COLO829 (cell line): ENCODE measurements at places on chromosomes 5 and 9.

GRCh38 chr5:128271859-128272464 is 188.4 kb downstream of the SLC12A2 start:
- DNase-seq, result peak; percentile 32

DNA sequence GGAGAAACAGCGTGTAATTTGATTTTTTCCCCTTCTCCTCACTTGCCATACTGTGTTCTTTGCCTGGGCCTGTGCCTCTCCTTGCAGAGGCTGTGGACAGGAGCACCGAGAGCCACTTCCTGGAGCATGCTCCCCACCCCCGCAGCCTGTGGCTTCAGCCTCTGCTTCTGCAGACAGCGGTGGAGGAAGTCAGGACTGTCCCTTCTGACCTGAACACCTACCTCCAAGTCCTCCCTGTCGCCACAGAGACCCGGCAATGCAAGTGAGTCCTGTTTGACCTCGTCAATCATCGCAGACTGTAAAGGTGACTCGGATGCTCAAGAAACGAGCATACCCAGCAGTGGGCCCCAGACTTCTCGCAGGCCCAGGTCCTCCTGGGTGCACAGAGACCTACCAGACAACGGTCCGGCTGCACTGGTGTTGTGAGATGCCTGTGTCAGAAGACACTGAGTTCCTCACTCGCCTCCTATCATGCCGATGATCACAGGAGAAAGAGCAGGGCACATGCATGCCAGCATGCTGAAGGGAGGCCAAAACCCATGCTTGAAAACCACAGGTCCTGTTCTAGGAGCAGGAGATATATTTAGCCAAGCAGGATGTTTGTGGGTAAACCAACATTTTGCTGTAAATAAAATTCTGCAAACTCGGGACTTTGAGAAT is 198.8 kb downstream of the AUH start:
- no peak for DNase-seq

GRCh38 chr5:97102010-97102470 is 40.4 kb downstream of the LIX1 start:
- DNase-seq, result no peak

GRCh38 chr5:61333954-61334867 is 2.2 kb downstream of the ZSWIM6 start:
- DNase-seq, result no peak

DNA sequence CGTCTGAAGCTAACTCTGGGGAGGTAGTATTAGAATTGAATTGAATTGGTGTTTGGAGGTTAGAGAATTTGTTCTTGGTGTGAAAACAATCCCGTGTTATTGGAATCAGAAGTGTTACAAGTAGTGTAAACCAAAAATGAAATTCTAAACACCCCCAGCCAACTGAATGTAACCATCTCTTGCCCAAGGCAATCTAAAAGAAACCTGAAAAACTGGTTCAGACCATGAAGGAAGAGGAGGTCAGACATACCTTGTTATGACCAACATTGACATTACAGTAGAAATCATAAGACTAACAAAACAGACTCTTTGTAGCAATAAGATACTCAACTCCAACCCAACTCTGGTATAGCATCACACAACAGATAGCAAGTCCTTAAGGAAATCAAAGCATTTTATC is 159.0 kb downstream of the TUSC1 start:
- no peak for DNase-seq

- DNase-seq, result no peak
Observed at GRCh38 chr9:93107825-93108161, 11.8 kb downstream of the CARD19 start.

DNA sequence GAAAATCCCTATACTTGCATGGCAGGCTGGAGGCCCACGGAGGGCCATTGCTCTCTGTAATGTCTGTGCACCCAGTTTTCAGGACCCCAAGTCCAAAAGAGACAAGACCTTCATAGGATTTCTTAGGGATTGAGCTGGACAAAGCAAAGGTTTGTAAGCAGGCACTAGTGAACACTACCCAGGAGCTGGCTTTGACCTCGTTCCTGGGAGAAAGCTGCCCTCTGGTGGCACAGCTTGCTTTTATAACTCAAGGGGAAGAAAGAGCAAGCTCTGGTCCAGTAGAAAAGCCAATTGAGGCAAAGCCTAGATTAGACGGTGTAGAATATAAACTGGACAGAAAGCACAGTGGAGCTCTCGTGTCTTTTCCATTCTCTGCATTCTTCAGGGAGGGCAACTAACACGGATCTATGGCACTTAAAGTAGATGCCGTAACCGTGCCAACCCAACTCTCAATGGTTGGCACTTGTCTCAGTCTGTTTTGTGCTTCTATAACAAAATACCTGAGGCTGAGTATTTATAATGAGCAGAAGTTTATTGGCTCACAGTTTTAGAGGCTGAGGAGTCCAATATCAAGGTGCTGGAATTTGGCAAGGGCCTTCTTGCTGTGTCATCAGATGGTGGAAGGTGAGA is 7.9 kb downstream of the GABRP start:
- peak; percentile 60 for DNase-seq

DNA sequence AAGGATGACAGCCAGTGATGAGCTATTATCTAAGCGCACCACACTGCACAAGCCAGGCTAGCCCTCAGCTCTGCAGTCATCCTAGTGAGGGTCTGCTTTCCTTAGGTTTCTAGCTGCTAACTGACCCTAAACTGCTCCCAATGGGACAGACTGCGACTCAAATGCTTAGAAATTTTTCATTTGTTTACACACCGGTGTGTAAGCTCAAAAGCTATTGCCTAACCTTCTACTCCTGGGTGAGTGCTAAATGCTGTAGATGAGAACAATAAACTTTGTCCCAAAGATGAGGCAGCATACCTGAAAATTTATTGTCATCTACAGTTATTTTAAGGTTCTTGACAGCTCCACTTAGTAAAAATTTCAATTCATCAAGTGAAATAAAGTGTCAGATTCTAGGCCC is 311.4 kb downstream of the TMEM167A start:
- no peak for DNase-seq

DNA sequence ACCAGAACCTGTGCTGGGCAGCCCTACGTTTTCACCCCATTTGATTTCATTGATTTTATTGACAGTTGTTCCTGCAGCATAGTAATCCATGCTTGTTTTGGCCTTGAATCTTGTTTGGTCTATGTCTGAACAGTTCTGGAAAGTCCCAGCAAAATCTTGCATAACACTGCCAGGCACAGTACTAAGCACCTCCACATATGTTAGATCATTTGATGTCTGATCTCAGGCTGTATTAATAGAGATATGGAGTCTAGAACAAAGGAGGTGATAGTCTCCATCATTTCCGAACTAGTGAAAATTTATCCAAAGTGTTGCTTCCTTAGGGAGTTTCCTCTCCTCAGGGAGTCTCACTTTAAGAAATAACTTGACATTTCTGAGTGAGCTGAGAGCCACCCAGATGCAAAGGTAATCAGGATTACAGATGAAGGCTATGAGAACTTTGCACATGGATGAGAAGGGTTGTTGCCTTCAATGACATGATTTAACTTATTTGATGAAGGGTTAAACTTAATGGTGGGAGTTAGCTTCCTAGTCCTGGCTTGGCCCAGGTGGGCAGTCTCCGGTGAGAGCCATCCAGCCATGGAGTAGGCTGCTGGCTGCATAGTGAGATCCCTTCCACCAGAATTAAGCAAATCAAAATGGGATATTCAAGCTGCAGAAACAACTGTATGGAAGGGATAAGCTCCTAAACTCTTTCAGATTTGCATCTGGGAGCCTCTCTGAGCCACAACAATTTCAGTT is 173.8 kb upstream of the MVB12B start:
- no peak for DNase-seq

GRCh38 chr9:20553558-20554149 is 68.6 kb downstream of the MLLT3 start:
- no peak for DNase-seq

DNA sequence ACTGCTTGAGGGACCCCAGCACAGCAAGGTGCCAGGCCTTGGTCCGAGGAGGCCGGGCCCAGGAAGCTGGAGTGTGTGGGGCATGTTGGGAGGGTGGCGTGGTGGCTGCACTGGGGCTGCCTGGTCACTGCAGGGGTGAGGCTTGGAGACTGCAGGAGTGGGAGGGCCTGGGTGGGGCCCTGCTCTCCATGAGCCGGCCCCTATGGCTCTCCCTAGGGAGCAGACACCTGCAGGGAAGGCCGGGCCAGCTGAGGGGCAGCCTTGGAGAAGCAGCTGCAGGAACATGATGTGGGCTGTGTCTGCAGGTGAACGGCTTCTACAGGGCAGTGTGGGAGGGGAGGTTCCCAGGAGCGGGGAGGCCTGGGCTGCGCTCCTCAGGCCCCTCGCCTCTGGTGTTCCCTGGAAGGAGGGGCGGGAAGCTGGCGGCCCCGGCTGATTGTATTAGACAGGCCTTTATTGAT is 41.7 kb upstream of the TMEM250 start:
- no peak for DNase-seq

GRCh38 chr5:181166812-181167733 is 19.7 kb downstream of the OR2V2 start:
- DNase-seq, result no peak
